ENCODE measurements at places on chromosomes 5 and 9.

- DNase-seq: no peak
Observed at GRCh38 chr9:37001459-37001858, 32.6 kb downstream of the PAX5 start.

GRCh38 chr9:88949961-88950340 lies 41.3 kb upstream of the S1PR3 start:
- no peak for DNase-seq

- no peak for DNase-seq
Observed at GRCh38 chr5:168132241-168132641, 159.2 kb upstream of the WWC1 start.

DNA sequence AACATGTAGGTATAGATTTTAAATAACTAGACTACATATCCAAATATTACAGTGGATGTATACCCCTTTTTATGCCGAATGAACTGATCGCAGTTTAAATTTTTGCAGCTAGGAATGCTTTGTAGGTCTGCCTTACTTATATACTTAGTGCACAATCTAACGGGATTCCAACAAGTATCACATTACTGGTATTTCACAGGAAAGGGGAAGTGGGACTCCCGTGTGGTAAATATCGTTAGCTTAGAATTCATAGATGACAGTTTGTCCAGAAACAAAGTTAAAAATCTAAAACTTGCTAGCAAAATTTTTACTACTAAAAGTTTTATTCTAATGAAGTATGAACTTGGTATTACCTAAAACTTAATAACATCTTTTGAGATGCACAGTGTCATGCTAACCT lies 193.5 kb upstream of the TLX3 start:
- no peak for DNase-seq

GRCh38 chr5:128038643-128039042 lies 44.9 kb upstream of the SLC12A2 start:
- no peak for DNase-seq

GRCh38 chr9:85118990-85119755 lies 449.6 kb downstream of the NTRK2 start:
- no peak for DNase-seq

DNA sequence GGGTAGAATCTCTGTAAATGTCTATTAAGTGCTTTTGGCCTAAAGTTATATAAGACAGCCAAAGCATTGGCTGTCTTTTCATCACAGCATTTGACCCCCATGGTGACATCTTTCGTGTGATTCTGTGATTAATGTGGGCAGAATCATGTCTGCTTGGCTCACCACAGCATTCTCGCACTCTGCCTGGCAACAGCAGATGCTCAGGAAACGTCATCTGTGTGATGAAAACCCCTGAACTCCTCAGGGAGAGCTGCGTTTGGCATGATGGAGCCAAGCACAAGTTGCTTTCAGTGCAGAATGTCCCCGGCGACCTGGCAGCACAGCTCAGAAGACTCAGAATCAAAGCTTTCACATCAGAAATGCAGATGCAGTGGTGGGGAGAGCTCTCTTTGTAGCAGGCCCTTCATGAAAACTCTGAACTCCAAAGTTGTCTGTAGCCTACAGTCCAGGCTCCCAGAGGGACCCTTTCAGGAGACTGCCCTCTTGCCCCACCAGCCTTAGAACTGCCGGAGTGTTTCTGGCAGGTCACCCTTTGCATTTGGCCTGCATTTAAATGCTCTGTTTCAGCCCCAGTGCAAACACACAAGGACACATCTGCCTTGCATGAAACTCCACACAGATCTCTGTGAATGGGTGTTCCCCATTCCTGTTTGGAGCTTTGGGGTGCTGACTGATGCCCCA lies 155.6 kb upstream of the PANK3 start:
- no peak for DNase-seq

DNA sequence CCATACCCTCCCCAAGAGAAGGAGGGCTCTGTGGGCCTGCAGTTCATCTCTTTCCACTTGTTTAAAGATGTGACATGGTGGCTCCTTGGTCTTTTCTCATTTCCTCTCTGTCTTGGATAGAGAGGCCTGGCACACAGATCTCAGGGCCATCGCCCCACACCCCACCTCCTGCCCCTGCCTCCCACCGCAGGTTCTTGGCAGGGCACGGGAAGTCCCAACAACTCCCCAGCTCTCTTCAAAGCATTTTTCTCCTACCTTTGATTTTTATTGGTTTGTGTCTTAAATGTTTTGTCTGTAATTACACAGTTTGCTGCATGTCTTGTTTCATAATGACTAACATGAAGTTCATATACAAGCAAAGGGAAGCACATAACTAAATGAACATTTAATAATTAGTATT lies 178.5 kb upstream of the MSX2 start:
- DNase-seq: no peak

DNA sequence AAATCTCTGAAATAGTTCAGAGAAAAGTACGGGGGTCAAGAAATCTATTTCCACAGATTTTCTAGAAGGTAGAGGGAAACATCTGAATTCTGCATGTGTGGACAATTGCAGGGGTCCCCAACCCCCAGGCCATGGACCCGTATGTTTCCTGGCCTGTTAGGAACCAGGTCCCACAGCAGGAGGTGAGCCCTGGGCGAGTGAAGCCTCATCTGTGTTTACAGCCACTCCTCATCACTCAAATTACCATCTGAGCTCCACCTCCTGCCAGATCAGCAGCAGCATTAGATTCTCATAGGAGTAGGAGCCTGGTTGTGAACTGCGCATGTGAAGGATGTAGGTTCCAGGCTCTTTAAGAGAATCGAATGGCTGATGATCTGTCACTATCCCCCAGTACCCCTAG lies 200.5 kb upstream of the EDIL3 start:
- no peak for DNase-seq

DNA sequence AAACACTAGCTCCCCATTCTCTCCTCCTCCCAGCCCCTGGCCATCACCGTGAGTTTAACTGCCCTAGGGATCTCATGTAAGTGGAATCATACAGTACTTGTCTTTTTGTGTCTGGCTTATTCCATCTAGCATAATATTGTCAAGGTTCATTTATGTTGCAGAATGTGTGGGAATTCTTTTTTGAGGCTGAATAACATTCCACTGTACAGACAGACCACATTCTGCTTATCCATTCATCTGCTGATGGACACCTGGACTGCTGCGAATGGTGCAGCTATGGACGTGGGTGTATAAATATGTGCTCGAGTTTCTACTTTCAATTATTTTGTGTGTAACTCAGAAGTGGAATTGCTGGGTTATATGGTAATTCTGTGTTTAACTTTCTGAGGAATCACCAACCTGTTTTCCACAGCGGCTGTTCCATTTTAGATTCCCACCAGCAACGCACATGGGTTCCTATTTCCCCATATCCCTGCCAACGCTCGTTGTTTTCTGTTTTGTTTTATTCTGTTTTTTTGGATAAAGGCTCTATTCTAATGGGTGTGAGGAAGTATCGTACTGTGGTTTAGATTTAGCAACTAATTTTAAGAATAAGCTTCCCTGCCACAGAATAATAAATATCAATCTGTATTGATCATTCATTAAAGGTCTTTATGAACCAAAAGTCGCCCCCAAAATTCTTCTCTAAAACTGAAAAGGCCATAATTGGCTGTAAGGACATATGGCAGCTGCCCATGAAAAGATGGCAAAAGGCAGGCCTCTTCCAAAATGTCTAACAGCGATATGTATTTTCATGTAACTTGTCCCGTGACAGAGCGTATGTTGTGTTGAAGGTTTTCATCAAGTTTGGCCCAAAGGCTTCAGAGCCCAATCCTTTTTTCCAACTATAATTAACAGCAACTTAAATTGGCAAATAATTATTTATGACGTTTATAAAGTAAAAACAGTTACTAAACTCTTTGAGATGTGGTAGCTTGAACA lies 70.3 kb downstream of the DAP start:
- no peak for DNase-seq

DNA sequence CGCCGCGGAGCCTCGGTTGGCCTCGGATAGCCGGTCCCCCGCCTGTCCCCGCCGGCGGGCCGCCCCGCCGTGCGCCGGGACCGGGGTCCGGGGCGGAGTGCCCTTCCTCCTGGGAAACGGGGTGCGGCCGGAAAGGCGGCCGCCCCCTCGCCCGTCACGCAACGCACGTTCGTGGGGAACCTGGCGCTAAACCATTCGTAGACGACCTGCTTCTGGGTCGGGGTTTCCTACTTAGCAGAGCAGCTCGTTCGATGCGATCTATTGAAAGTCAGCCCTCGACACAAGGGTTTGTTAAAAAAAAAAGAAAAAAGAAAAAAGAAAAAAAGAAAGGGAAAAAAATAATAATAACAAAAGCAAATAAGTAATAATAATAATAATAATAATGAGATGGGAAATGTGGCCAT lies 112.8 kb downstream of the GCNT1 start:
- DNase-seq: no peak
